Lower leg skin (tissue), 4 donors: ENCODE measurements at places on chromosomes 12 and 14.

- no peak for DNase-seq
These were observed 76.3 kb downstream of the SCAF11 start for GRCh38 chr12:45914090-45914489.

GRCh38 chr14:100777366-100777817 is 48.5 kb upstream of the MEG3 start:
- no peak for DNase-seq

GRCh38 chr14:95645389-95645996 is 40.7 kb upstream of the TCL1B start:
- DNase-seq = no peak

DNA sequence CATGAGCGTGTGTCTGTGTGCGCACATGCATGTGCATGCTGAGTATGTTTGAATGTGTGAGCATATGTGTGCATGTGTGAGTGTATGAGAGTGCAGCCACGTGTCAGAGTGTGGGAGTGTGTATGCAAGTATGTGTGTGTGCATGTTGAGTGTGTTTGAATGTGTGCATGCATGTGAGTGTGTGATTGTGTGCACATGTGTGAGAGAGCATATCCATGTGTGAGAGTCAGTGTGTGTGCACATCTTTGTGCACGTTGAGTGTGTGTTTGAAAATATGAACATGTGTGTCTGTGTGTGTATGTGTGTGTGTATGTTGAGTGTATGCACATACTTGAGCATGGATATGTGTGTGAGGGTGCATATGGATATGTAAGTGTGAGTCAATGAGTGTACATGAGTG is 730.8 kb downstream of the VRK1 start:
- no peak for DNase-seq

DNA sequence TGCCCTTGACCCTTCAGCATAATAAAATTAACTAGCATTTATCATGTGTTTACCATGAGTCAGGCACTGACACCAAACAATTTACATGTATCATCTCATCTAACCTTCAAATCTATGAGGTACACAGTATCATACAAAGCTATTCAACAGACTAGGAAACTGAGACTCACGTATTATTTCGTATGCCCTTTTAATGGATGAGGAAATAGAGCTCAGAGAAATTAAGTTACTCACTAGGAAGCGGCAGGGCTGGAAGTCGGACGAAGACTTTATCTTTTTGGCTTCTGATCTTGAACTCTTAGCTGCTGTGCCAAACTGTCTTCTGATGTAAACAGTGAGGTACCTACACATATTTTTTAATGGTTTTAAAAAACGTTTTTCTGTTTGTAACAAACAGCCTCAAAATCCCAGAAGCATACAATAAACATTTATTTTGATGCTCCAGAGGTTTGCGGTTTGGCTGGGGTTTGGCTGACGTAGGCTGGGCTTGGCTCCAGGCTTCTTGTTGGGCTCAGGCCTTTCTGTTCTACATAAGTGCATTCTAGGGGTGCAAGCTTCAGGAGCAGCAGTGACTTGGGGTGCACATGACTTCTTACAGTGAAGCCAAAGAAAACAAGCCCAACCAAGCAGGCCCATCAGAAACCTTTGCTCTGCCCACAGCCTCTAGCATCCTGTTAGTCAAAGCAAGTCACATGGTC is 184.7 kb downstream of the TBX5 start:
- DNase-seq = no peak

- no peak for DNase-seq
These were observed 349.7 kb downstream of the ALG10 start for GRCh38 chr12:34372003-34372402.

GRCh38 chr12:107541001-107541705 is 144.4 kb upstream of the PWP1 start:
- DNase-seq = no peak

DNA sequence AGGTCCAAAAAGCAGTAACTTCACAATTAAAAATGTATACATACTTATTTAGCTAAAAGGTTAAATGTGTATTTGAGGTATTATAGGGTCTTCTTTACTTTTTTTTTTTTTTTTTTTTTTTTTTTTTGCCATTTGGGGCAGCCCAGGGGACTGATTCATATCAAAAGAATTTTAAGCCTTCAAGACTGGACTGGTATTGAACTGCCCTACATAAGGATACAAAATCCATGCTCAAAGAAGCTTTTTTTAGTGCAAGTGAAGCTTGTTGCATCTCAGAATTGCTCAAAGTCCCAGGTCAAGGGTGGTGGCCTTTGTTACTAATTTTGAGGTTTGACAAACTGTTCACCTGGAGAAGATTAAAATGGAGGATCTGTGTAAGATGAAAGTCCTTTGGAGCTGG is 124.0 kb downstream of the APAF1 start:
- no peak for DNase-seq

DNA sequence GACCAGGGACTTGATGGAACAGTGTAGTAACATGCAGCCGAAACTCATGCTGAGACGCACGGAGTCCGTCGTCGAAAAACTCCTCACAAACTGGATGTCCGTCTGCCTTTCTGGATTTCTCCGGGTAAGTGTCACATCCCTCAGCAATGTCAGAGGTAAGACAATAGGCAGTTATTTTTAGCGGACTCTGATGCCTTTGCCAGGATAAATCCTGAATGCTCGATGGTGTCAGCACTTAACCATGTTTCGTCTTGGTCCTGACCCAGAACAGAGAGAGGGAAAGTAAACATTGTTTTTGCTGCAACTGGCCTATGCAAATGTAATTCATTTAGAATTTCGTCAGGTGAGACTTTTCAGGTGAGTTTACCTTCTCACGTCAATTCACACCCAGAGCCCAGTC is 112.3 kb downstream of the PLXNC1 start:
- DNase-seq = no peak

- DNase-seq = no peak
These were observed 33.0 kb downstream of the CAND1 start for GRCh38 chr12:67302162-67302561.

DNA sequence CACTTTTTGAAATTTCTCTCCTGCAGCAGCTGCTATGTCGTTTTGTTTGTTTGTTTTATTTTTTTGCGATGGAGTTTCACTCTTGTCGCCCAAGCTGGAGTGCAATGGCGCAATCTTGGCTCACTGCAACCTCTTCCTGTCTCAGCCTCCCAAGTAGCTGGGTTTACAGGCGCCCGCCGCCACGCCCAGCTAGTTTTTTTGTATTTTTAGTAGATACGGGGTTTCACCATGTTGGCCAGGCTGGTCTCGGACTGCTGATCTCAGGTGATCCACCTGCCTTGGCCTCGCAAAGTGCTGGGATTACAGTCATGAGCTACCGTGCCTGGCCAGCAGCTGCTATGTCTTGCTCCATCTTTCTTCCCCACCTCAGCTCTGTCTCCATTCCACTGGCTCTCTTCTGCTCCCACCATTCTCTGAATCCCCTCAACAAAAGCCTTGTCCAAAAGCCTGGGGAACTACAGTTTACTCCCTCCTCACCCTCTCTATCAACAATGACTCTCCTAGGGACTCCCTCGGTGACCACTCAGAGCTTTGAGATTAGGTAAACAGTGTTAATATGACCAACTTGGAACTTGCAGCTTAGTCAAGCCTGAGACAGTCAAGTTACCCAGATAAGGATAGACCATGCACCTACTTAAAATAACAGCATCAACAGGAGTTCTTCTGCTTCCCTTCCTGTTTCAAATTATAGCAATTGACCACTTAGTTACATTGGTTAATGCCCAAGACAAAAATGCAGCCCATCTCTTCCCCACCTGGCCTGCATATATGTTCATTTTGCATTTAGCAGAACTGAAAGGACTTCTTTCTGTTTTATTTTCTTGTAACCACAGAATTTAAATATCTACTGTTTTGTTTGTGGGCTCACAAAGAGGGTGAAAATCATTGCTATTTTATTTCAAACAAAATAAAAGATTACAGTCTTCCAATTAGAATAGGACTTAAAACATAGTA is 189.0 kb upstream of the AMIGO2 start:
- DNase-seq = no peak

DNA sequence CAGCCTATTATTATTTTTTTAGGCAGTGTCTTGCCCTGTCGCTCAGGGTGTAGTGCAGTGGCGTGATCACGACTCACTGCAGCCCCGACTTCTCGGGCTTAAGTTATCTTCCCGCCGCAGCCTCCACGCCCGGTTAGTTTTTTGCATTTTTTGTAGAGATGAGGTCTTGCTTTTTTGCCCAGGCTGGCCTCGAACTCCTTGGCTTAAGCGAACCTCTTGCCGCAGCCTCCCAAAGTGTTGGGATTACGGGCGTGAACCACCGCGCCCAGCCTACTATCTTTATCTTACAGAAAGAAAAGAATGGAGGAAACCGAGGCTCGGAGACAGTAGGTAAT is 507 bp upstream of the PTPN11 start:
- DNase-seq = no peak

DNA sequence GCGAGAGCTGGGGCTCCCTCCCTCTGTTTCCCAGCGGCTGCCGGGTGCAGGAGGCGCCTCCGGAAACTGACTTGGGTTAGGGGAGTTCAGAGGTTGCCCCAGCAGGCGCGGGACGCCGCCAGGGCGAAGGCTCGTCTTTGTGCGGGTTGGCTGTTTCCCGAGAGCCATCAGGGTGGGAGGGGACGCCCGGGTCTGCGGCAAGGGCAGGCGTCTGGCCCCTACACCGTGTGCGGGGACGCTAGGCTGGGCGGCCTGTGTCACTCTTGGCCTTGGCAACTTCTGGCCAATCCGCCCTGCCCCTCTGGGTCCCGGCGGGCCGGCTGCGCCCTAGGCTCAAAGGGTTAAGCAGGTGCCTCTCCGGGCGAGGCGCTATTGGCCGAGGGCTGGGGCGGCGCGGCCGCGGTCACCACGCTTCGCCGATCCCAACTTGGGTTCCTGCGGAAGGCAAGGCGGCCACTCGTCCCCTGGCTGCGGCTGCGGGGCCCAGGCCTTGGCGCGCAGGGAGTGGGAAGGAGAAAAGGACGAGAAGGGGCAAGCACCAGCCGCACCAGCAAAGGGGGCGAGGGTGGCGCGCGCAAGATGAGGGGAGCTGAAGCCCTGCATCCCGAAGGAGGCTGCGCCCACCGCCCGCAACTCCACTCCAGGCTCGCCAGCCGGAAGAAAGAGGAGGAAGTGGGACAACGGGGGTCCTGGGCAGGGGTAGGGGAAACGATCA is 5.6 kb upstream of the NPAS3 start:
- no peak for DNase-seq

DNA sequence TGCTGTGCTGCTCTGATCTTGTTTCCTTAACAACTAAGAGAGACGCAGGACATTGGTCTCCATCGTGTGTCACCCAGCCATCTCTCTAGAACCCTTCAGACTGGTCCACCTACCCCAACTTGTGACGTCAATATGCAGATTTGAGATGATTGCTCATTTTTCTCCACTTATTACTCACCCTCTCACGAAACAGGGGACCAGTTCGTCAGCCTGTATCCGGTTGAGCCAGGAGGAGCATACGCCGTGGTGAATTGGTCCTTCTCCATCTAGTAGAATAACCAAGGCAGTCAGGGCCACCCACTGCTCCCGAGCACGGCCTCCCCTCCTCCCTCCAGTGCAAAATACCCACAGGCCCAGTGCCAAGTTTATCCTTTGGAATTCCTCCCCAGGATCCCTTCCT is 36.2 kb upstream of the FBXO21 start:
- DNase-seq = no peak

DNA sequence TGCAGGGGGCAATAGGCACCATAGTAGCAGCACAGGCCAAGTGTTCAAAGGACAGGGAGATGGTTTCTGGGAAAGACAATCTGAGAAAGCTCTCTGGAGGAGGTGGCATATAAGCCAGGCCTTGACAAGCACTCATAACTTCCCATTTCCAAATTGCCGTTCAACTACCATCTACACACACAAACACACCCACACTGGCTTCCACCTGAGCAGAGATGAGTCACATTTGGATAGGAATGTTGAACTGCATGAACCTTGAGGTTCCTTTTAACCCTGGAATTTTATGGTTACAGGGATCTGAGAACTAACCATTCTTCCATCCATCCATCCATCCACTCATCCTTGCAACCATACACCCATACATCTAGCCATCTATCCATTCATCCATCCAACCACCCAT is 86.6 kb downstream of the KSR2 start:
- no peak for DNase-seq

DNA sequence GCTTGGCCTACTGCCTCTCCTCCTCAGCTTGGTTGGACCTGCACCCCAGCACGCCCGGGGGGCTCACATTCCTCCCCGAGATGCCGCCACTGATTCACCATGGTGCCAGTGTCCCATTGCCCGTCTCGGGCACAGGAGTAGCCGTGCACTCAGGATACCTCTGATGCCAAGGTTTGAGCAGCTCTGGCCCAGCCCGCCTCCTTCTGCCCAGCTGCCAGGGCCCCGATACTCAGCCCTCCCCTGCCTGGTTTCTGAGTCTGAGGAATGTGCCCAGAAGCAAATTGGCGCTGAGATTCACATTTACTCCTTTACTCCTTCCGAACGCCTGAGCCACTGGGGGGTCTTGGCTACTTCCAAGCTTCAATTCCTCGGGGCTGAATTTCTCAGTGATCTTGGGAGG is 63.5 kb downstream of the NINJ2 start:
- no peak for DNase-seq

DNA sequence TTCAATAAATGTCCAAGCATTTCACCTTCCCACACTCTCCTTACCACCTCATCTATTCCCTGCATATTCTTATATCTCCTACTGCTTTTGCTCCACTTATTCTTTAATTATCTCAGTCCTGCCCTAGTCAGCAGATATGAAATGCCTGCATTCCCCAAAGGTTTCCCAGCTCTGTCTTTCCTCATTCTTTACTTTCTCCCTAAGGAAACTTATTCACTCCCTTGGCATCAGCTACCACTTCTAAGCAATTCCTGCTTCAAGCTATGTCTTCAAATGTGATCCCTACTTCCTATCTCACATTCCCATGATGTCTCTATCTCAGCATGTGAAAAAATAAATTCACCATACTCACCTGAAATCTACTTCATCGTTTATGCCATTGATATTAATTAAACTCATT is 111.8 kb downstream of the CAPZA3 start:
- DNase-seq = no peak

GRCh38 chr12:73361864-73362230 is 1089.7 kb downstream of the TRHDE start:
- no peak for DNase-seq

- no peak for DNase-seq
These were observed 4.4 kb downstream of the BLTP3B start for GRCh38 chr12:100138048-100138802.

GRCh38 chr12:64780531-64781279 is 21.5 kb upstream of the GNS start:
- no peak for DNase-seq

- DNase-seq = no peak
These were observed 397.1 kb downstream of the NOVA1 start for GRCh38 chr14:26200687-26201086.

DNA sequence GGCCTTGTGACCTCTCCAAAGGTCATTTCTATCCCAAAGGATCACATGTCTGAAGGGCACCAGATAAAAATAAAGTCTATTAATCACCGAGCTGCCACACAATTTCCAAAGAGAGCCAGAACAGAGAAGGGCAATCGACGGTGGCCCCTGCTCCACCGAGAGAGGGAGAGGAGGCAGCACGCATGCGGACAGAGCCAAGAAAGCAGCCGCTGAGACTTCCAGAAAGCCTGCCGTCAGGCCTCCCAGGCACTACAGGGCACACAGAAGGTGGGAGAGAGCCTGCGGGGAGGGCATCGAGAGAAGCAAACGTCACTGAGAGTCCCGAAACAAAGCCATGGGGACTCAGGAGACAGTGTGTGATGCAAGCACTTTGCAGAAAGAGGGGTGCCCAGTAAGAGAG is 182.0 kb downstream of the DPF3 start:
- DNase-seq = no peak
